ENCODE measurements at places on chromosomes 13 and 19.

DNA sequence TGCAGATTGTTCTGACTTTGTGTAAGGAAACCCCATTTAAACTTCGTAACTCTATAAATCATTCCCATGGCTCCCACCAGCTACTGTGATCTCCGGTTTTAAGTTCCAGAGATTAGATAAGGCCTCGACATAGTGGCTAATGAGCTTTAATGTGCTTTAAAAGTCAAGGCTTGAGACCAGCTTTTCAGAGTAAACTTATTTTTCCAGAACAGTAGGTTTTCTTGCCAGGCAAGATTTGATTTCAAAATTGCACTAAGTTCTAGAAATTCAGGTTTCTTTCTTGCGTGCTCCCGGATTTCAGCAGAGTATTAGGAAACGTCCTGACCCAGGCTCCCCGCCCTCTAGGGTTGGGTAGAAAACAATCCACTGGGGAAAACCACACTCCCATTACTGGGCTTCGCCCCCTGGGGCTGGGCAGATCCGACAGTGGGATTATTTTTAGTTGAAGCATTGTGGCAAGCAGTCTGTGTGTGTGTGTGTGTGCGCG, 43.3 kb downstream of the CRYL1 start:
- DNase-seq = no peak

DNA sequence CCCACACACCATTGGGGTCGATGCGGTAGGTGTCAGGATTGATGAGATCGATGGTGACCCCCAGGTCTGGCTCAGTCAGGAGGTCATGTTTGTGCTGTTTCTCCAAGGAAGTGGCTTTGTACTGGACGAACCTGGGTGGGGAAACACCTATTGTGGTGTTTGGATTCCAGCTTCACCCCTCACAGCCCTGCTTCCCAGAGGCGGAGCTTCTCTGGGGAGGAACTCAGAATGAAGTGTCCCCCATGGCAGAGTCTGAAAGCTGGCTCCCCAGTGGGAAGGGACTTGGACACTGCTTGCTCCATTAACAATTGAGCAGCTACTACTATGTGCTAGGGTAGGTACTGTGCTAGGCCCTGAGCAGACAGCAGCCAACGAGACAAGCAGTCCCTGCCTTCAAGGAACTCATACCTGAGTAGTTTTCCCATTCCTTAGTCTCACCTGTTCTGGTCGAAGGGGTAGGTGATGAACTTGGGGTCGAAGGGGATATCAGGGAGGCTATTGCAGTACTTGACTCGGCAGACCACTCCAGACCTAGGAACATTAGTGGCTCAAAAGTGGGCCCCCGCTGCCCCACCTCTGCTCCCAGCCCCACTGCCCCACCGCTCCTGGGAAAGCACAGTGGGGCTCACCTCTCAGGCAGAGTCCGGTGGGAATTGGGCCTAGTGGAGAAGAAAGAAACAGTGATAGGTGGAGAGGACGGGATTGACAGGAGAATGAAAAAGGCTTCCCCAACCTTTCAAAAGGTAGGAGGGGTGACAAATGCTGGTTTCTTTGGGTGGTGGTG, 1.1 kb downstream of the PAF1 start:
- no peak for DNase-seq

DNA sequence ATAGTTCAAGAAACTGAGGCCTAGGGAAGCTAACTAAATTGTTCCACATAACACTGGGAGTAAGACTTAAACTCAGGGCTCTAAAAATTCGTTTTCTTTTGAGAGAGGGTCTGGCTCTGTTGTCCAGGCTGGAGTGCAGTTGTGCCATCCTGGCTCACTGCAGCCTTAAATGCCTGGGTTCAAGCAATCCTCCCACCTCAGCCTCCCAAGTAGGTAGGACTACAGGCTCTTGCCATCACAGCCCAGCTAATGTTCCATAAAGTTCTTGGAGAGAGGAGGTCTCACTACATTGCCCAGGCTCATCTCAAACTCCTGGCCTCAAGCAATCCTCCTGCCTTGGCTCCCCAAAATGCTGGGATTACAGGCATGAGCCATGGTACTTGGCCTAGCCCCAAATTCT, 10.7 kb downstream of the ZMYM5 start:
- no peak for DNase-seq

DNA sequence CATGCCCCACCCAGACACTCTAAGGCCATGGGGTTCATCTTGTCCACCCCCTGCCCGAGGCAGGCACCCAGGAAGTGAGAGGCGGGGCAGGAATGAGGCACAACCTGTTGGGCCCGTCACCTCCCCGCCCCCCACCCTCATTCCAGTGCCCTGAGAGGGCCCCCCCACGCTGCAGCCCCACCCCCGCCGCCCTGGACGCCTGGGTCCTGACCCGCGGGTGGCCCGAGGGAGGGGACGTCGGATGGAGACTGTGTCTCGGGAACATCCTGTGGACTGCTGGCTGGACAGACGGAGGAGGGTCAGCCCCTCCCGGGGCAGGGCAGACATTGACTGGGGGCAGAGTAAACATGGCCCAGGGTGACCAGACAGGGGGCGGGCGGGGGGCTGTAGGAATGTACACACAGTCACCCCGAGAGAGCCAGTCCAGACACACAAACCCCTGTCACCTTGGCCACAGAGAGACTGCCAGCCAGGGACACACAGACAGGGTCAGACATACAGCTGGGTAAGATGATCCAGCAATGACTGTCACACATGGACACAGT, 7.4 kb upstream of the JUNB start:
- no peak for DNase-seq

GRCh38 chr13:67048084-67048820, 181.9 kb downstream of the PCDH9 start:
- DNase-seq = no peak

GRCh38 chr19:1256646-1257474, 8.5 kb downstream of the MIDN start:
- DNase-seq = no peak

DNA sequence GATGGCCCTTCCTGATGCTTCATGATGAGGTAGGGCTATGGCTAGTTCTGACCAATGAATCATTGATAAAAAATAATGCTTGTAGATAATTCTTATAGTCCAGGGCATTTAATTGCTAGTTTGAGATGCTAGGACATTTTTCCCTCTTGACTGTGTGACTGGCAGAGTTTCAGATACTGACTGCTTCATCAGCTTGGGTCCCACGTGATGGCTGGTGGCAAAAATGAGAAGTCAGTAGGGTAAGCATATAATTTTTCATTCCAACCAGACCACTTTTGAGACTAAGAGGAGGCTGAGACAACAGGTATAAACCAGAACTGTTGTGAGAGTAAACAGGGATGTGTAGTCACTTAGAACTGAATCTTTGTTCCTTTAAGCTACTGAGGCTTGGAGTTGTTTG, 183.3 kb downstream of the HS6ST3 start:
- no peak for DNase-seq

DNA sequence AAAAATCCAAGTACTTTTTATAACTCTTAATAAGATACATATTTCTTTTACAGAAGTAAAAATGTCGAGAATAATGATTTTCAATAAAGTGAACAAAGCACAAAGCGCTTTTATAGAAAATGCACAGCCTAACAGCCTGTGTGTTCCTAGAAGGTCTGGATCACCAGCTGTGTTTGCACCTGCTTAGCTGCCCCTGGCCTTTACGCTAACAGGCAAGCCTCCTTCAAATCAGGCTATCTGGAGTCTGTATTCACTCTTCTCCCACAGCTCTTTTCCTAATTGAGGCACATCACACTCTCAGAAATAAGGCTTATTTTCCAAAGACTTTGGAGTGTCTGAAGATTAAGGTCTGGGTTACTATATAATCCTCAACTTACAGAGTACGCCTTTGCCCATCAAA, 183.1 kb downstream of the LHFPL6 start:
- DNase-seq = peak; percentile 72

- DNase-seq = no peak
Measured at GRCh38 chr13:46992383-46992952, 95.6 kb upstream of the HTR2A start.

GRCh38 chr13:29593605-29594297, 1.7 kb downstream of the SLC7A1 start:
- DNase-seq = no peak

DNA sequence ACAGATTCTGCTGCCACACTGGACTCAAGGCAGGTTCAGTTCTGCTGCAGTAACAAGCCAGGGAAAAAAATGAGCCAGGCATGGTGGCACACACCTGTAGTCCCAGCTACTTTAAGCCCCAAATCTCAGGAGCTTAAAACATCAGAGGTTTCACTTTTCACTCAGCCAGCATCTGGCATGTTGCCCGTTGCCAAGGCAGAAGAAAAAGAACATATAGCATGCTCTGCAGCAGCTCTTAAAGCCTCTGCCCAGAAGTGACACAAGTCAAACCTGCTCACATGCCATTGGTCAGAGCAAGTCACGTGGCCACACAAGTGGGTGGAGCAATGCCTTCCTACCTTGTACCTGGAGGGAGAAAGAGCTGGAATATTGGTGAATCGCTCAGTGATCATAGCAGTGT, 14.7 kb upstream of the ADGRE5 start:
- DNase-seq = peak; percentile 24

Data from G401 (cell line).